ENCODE measurements at places on chromosomes 2 and 18.

- DNase-seq: no peak
Observed at GRCh38 chr2:231413921-231414476, 18.5 kb downstream of the B3GNT7 start.

DNA sequence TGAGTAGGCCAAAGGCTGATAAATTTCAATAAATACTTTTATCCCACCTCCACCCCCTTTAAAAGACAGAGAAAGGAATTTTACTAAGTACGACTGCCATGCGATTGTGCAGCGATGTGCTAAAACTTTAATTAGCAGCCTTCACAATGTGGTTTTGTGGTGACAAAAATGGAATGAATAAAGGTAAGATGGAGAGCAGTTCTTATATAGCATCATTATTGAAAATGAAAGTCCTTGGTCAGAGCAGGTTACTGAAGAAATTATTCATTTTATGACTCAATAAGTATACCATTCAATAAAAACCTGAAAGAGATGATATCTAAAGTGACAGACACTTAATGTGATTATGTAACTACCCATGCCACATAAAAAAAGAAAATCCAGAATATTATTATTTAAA, 33.2 kb upstream of the MTIF2 start:
- DNase-seq: no peak

GRCh38 chr2:145800151-145801091, 1280.5 kb upstream of the ZEB2 start:
- DNase-seq: no peak

DNA sequence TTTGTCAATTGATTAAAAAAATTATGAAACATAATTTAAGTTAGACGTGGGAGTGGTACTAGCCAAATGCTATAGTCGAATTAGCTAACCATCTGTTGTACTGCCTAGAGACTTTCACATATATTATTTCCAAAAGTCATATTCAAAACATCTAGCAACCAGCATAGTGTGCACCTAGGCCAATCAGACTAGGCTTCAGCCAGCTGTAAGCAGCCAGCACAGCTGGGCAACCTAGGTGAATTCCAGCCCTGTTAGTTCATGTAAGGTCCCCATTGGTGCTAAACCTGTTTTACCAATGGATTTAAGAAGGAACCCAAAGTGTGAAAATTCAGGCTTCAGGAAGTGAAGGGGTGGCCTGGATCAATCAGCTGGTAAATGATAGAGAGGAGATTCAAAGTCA, 144.3 kb downstream of the BCL2 start:
- no peak for DNase-seq

DNA sequence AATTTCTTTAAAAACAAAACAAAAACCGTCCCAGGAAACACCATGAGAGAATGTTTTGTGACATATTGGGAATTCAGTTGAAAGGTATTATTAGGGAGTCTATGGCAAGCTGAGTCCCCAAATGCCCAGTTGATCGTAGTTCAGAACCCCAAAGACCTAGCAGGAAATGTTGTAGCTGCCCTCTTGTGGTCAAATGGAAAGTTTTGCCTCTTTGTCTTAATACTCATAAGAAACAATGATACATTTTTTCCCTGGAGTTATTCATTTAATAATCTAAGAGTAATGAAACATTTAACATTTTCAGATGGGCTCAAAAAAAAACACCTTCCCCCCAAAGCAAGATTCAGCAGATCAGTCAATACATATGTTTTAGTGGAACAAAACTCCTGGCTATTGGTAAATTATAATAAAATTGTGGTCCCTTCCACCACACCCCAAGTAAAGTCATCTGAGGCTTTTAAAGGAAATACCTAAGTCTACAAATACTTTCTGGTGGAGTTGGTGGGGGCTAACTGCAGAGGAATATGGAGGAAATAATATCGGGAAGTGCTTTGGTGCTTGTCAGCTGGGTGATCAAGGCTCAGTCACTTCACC, 37.8 kb upstream of the EFEMP1 start:
- DNase-seq: peak; percentile 45

- no peak for DNase-seq
Observed at GRCh38 chr2:43941966-43942365, 53.8 kb downstream of the LRPPRC start.

DNA sequence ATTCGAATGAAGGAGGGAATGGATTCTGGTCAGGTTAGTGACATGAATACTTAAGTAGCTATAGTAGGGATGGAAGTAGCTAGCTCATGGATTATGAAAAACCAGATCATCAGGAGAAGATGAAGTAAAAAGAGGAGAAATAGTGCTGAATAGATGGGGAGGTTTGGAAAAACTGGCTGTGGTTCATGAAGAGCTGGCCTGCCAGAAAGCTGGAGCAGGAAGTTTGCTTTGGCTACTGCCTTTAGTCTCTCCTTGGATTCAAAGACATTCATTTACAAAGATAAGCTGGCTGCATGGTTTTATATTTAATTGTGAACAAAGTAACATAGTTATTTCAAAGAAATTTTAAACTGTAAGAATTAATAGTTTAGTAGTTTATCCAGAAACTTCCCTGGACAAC, 567.0 kb downstream of the RIT2 start:
- no peak for DNase-seq

GRCh38 chr18:7548721-7549120, 18.4 kb upstream of the PTPRM start:
- DNase-seq: no peak

- no peak for DNase-seq
Observed at GRCh38 chr2:241563981-241564595, 5.5 kb downstream of the BOK start.

- no peak for DNase-seq
Observed at GRCh38 chr2:68767031-68767961, 32.7 kb downstream of the ARHGAP25 start.

GRCh38 chr2:29607038-29607420, 314.4 kb downstream of the ALK start:
- DNase-seq: no peak

GRCh38 chr2:8694737-8695136, 12.9 kb downstream of the ID2 start:
- DNase-seq: no peak

GRCh38 chr18:8987241-8987640, 115.3 kb upstream of the NDUFV2 start:
- DNase-seq: no peak

Data from NCI-H526 treated with DMSO at 0.1 percent for 48 hours (cell line).